ENCODE measurements at places on chromosomes 16 and 17.

DNA sequence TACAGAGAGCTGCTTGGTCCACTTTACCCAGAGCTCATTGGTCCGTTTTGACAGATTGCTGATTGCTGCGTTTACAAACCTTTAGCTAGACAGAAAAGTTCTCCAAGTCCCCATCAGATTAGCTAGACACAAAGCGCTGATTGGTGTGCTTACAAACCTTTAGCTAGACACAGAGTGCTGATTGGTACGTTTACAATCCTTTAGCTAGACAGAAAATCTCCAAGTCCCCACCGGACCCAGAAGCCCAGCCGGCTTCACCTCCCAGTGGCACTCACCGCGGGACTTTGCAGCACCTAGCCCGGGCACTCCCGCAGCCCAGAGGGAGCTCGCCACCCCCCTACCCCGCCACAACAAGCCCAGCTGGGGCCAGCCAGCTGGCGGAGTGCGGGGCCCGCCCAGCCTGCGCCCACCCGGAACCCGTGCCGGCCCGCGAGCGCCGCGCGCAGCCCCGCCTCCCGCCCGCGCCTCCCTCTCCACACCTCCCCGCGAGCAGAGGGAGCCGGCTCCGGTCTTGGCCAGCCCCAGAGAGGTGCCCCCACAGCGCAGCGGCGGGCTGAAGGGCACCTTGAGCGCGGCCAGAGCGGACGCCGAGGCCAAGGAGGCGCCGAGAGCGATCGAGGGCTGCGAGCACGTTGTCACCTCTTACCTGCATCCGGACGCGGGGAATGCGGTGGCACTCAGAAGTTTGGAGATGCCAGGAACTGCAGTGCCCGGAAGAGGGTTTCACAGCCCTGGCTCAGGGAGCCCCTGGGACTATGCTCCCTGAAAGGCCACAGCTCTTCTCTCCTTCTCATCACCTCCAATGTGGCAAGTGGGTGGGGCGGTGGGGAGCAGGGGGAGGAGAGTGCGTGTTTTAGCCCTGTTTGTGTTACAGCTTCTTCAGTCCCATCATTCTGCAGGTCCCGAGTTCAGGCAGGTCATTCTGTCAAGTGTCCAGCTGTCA lies 1504.5 kb downstream of the CDH11 start:
- no peak for ATAC-seq

GRCh38 chr17:65787503-65787902 lies 226.1 kb upstream of the AXIN2 start:
- no peak for ATAC-seq

DNA sequence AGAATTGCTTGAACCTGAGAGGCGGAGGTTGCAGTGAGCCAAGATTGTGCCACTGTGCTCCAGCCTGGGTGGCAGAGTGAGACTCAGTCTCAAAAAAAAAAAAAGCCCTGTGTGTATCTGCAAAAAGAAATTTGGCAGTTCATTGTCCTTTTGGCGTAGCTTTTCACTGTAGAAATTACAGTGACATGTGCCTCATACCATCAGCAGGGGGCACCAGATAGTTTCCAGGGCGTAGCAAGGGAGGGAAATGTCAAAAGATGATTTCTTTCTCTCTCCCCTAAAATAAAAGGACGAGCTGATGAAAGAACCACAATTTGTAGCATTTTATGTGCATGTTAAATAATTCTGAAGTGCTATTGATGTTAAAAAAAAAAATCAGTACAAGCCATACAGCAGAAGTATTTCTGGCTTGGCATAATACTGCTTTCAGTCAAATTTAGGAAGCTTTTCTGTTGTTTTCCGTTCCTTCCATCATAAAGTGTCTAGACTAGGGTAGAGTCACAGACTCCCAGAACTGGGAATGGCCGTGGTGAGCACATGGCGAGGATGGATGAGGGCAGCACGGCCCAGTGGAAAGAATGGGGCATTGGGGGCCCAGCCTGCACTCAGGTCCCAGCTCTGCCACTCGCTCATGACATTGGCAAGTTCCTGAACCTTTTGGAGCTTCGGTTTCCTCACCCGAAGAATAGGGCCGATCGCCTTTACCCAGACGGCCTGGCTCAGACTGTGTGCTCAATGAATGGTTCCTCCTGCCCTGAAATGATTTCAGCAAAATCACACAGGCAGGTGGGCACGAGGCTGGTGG lies 59.8 kb upstream of the RPH3AL start:
- ATAC-seq = no peak

GRCh38 chr17:44546671-44547606 lies 10.3 kb upstream of the FZD2 start:
- ATAC-seq = no peak

DNA sequence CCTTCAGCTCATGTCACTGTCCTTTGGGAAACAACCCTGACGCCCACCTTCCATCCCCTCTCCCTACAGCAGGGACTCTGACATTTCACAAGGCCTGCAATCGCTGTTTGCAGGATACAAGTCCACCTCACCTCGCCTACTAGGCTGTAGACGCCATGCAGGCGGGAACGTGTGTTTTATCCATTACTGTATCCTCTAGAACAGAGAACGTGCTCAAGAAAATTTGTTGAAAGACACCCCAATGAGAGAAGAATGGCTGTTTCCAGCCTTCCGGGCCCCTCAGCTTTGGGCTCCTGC lies 1.5 kb upstream of the TTYH2 start:
- ATAC-seq = no peak

- ATAC-seq = no peak
Observed at GRCh38 chr16:80142281-80142680, 398.5 kb upstream of the DYNLRB2 start.

- no peak for ATAC-seq
Observed at GRCh38 chr16:66511602-66512271, 38.2 kb downstream of the TK2 start.

DNA sequence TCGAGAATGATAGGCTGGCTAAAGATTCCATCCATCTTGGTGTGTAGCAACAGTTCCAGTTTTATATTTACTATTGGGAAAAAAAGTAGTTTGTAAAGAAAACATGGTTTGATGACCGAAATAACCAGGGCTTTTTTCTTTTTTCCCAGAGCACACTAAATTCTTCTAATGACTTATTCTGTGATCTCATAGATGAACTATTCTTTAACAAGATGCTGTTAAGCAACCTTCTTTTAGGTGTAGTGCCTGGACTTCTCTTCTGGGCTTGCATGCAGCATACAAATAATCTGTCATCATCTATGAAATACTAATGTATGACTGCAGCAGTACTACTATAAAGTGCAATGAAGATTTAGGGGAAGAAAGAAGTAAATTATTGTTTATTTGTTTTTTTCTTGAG lies 11.0 kb upstream of the CAPNS2 start:
- no peak for ATAC-seq

GRCh38 chr17:5962371-5962770 lies 107.8 kb upstream of the WSCD1 start:
- ATAC-seq = no peak

DNA sequence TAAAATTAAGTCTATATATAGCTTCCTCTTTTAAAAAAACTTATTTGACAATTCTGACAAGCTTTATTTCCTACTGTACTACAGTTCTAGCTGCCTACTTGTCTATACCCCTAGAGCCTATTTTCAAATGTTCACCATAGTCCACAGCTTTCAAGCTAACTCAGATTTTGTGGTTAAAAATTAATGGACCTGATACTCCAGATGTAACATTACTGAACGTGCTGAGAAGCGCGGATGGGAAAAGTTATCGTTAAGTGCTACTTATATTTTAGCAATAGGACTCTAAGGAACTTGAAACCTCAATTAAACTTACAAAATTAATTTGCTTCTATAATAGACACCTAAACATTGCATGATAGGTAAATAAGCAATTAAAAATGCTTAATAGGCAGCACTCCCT lies 31.2 kb downstream of the GNA13 start:
- no peak for ATAC-seq

DNA sequence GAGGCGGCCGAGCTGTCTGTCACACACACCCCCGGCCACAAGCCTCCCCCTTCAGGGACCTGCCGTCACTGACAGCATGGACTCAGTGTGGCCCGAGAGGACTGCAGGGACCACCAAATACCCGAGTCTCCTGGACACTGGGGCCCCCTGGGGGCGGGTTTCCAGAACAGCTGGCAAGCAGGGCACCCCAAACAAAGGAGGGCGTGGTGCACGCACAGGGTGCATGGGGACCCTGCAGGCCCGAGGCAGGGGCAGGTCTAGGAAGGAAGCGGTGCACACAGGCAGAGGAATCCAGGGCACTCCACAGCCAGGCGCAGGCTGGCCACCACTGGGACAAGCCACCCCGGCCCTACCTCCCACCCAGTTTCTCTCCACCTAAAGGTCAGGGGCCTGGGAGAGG lies 28.7 kb upstream of the ENPP7 start:
- no peak for ATAC-seq

DNA sequence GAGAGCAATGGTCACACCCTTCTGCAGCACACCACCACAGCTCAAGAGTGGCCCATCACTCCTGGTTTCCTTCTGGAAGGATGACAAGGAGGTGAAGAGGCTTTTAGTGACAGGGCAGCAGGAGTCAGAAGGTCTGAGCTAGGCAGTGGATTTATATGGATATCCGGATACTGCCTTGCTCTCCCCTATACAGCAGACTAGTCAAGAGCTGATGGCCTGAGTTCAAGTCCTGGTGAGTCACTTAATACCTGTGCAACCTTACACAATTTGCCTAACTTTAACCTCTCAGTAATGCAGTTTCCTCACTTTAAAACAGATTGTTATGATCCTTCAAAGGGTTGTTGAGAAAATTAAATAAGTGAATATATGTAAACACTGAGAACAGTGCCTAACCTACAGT lies 22.9 kb downstream of the MYO18A start:
- ATAC-seq = no peak

DNA sequence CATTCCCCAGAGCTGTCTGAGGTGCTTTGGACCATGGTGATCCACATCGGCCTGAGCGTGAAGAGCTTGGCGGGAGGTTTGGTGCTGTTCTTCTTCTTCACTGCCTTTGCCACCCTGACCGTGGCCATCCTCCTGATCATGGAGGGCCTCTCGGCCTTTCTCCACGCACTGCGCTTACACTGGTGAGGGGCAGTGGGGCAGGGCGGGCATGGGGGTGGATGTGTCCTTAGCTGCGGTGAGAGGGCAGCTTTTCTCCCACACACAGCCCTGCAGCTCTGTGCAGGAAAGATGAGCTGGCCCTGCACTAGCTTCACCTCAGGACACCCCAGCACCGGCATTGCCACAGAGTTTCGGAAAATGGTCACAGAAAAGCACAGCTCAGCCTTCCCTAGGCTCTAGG lies 21.8 kb upstream of the NAGLU start:
- no peak for ATAC-seq

GRCh38 chr17:77025781-77026180 lies 115.0 kb upstream of the SEC14L1 start:
- ATAC-seq = no peak

DNA sequence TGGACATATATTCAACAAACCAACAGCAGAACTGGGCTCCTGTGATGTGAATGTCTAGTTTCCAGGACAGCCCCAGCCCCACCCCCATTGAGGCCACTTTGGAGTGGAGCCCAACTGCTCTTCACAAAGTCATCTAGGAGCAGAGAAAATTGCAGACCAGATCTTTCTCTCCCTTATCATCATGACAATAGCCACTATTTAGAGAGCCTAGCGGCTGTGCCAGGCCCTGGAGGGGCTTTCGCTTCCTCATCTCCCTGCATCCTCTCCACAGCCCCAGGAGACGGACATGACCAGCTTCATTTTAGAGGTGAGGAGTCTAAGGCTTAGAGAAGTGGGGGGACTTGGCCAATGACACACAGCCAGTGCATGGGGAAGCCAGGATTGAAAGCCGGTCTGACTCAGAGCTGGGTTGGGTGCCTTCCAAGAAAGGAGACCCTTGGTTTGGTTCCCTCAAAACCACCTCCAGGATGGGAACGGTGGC lies 1.4 kb downstream of the PRSS8 start:
- no peak for ATAC-seq

- peak; percentile 95 for ATAC-seq
Observed at GRCh38 chr17:59154721-59155438, at the start of gene SKA2. TSS of gene SKA2 (minus strand) at chr17:59155186. CDS start at chr17:59155163, 23 bp downstream.

- ATAC-seq = no peak
Observed at GRCh38 chr17:68821860-68822696, 133.1 kb downstream of the ABCA8 start.

DNA sequence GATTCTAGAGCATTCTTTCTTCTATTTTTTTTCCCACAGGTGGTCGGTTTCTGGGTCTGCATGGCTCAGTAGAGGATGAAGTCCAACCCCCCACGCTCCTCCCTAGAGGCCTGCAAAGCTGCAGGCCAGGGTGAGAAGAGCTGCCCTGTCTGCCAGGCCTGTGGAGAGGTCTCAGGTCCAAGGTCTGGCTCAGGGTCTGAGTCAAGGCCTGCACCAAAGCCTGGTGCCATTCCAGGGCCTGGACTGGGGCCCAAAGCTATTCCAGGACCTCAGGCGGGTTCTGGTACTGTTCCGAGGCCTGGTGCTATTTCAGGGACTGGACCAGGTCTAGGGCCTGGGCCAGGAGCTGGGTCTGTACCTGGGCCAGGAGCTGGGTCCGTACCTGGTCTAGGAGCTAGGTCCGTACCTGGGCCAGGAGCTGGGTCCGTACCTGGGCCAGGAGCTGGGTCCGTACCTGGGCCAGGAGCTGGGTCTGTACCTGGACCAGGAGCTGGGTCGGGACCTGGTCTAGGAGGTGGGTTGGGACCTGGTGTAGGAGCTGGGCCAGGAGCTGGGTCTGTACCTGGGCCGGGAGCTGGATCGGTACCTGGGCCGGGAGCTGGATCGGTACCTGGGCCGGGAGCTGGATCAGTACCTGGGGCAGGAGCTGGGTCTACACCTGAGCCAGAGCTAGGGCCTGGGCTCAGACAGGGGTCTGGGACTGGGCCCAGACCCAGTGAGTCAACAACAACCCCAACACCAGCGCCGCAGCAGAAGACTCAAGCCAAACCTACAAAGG lies 3.4 kb downstream of the SDR42E2 start:
- ATAC-seq = peak; percentile 28

GRCh38 chr16:12433691-12434390 lies 369.8 kb downstream of the CPPED1 start:
- no peak for ATAC-seq

- no peak for ATAC-seq
Observed at GRCh38 chr17:3889325-3890012, 3.4 kb downstream of the CAMKK1 start.
